ENCODE measurements at places on chromosomes 16 and 17.
A peak's percentile ranks its signal among the peaks of the same experiment; 100 is the strongest.

- DNase-seq, result no peak
These were observed 64.6 kb downstream of the MAP2K4 start for GRCh38 chr17:12085076-12085949.

GRCh38 chr17:45852535-45853297, 8.0 kb downstream of the SPPL2C start:
- peak; percentile 11 for DNase-seq

DNA sequence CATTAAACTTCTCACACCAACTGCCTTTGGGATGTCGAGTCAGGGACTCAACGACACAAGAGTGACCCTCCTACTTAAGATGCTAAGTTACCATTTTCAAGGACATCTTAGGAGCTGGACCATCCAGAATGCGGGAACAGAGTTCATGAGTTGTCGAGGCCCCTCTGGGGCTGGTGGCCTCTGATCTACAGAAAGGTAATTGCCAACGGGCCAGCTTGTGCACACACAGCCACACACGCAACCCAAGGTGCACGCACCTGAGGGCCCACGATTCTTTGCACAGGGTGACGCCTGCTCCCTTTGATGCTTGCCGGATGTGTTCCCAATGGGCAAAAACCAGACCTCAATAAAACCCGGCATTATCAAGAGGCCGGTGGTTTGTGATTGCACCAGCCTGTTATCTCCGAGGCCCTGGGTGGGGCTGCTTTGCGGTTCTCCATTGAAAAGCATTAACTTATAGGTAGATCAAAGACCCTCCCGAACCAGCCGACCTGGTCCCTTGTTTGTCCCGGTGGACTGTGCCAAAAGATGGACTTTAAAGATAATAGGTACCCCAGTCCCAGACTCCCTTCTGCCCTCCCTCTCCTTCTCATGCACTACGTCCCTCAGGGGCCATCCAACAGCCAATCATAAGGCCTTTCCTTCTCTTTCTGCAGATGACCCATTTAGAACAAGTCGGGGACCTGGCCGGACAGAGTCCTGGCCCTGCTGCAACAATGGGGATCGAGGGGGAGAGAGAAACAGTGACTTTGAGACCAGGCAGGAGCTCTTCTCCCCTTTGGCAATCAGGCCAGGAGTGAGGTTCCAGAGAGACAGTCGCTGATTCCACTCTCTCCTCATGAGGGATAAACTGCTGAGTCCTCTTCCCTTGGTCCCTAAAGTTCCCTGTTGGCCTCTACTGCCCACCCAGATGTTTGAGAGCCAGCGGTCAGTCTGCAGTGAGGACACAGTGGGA, 292.5 kb downstream of the SOX9 start:
- DNase-seq, result no peak

DNA sequence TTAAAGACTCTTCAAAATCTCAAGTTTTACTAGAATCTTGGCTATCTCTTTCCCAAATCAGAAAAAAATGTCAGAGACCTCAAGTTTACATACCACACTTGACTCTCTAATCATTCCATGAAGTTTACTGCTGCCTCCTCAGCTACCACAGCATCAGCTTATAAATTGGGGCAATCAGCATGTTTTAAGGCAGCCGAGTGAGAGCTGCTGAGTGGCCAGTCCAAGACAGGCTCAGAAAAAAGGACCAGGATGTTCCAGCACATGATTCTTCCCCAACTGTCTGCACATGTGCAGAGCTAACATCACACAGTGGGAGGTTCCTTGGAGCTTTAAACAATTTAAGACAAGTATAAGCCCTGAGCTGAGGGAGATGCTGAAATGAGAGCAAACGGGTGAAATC, 140.6 kb upstream of the NUDT7 start:
- DNase-seq, result no peak

DNA sequence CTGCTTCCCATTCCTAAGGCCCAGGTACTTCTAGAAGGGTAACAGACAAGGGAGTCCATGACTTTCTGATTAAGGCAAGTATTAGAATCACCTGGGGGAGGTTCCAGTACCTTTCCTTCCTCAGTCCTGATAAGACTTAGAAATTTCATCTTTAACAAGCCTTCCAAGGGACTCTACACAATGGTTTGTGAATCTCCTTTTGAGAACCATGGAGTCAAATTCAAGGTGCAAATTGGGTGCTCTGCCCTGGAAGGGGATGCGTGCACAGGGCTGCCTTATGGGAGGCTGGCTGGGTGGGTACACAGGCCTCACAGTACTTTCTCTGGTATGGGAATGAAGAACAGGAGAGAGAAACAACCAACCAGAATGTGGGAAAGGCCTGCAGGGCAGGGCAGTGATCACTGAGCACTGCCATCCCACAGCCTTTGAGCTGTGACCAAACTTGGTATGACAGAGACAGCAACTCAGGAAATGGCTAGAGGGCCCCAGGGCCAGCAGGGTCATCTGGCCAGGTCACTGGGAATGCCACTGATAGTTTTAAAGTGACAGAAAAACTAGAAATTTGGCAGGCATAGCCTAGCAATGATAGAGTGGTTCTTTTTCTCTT, 3.6 kb upstream of the TMIGD1 start:
- no peak for DNase-seq

- no peak for DNase-seq
These were observed 44.1 kb upstream of the STH start for GRCh38 chr17:45954914-45955313.
